ENCODE measurements at places on chromosomes 3 and 15. TPM values are rescaled to one million over a fixed set of nuclear protein-coding genes. Genes with fewer than 3 reads are reported as not detected.

DNA sequence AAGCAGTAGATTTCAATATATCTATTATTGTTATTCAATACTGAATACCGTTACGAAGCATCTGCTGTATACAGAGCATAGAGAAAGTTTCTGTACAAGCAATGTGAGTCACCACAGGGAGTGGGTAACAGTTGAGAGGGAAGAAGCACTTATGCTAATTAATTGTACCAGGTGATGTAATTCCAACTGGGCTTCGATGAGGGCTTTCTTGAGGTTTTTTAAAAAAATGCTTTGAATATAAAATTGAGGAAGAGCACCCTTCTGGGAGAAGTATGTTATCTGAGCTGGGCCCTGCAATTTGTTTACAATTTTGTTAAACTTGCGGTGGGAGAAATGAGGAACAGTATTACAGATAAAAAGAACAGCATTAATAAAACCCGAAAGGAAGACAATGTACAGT lies 197.9 kb downstream of the TPRG1 start:
- no peak for DNase-seq

The MYD88 gene
- 33.4 TPM for total RNA-seq

- DNase-seq, result no peak
These were observed 61.9 kb upstream of the TLE3 start for GRCh38 chr15:70159713-70160009.

The AADACL2 gene
- total RNA-seq, result 0.73 TPM

Measured in breast epithelium (tissue), 4 donors.